Stimulated activated CD8-positive, alpha-beta memory T cell treated with anti-CD3 and anti-CD28 coated beads, Interleukin-12 subunit alpha, Interleukin-12 subunit beta, amount 100 ng/mL, for 4 hours (primary cell): ENCODE measurements at places on chromosomes 6 and 20.

- DNase-seq = no peak
Observed at GRCh38 chr20:50399917-50400704, 110.1 kb upstream of the PTPN1 start.

DNA sequence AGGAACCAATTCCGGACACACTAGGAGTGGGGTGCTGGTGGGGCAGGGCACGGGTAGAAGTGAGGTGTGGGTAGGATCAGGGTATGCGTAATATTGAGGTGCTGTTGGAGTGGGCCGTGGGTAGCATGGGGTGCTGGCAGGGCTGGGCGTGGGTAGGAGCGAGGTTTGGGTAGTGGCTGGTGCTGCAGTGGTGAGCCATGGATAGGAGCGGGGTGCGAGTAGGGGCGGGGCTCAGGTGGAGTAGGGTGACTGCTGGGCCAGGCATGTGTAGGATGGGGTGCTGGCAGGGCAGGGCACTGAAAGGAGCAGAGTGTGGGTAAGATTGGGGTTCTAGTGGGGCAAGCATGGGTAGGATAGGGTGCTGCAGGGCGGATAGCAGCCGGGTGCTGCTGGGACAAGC, 114.2 kb upstream of the DUSP22 start:
- no peak for DNase-seq

DNA sequence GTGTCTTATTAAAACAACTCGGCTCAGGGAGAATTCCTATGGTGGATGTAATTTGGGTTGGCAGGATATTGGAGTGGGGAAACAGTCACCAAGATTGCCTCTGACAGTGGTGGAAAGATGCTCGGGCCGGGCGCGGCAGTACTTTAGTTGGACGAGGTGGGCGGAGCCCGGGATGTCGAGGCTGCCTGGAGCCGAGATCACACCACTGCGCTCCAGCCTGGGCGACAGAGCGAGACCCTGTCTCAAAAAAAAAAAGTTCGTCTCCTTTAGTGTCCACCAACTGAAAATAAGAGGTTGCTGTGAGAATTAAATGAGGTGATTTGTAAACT, 621 bp downstream of the NOL7 start:
- DNase-seq = peak; percentile 24

DNA sequence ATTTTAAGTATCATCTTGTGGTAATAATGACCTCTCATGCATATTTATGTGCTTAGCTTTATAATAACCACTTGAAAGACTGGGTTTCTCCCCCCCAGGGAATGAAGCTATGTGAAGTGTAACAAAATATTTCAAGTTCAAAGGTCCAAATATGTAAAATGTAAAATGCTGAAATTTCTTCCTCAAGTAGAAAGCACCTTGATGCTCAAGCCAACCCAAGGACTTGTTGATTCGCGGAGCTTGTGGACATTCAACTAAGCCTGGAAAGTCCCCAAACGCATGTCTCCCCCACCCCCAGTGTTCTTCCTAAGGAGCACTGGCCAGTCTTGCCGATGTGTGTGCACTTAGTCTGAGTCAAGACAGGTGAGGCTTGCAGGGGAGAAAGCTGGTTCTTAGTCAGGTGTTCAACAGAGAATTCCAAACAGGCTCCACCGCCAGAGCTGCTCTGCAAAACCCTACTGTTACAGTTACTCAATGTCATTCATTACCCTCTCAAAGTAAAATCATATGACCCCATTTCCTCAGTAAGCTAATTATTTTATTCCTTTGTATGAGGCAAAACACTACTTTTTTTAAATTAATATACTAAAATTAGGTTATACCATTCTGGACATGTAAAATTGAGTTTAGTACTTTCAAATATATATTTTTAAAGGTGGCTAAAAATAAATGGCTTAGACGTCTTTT, 46.9 kb upstream of the QKI start:
- no peak for DNase-seq

GRCh38 chr6:116560130-116560529, 6.6 kb downstream of the CALHM4 start:
- no peak for DNase-seq

DNA sequence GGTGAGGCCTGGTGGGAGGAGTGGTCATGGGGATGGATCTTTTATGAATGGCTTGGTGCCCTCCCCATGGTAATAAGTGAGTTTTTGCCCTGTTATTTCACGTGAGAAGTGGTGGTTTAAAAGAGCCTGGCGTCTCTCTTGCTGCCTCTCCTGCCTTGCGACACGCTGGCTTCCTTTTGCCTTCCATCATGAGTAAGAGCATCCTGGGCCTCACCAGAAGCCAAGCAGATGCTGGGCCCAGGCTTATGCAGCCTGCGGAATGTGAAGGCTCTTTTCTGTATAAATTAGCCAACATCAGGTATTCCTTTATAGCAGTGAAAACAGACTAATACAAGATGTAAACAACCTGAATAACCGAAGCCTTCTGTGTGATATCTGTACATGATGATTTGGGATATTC, 27.6 kb downstream of the VTA1 start:
- DNase-seq = no peak

DNA sequence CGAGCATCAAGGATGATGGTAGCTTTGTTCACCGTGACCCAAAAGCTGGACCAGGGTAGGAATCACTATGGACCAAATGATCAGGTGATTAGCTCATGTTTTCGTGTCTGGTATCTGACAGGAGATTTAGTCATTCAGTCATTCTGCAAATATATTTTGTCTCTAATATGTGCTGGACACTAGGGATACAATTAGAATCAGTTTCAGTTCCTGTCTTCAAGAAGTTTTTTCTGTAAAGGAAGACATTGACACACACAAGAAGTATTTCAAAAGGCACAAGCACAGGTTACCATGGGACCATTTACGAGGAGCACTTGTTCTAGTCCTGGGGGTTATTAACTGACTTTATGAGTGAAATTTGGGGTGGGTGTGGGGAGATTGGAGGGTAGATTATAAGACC, 244.9 kb downstream of the HIVEP2 start:
- no peak for DNase-seq

GRCh38 chr20:9235518-9235917, 166.6 kb downstream of the PLCB4 start:
- DNase-seq = no peak

DNA sequence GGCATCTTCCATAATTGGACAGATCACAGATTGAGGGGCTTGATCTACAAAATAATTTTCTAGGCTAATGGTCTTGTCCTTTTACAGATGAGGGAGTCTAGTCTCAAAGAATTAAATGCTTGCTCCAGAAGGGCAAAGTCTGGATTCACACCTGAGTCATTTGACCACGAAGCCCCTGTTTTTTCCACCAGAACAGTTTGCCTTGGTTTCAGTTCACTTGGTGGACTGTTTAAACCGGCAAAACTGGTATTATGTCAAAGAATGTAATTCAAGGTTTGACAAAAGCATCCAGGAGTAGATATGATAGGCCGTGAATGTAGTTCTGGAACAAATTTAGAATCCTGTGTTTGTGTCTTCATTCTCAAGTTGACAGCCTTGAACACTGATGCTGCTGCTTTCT, 3.3 kb downstream of the MYO6 start:
- no peak for DNase-seq

DNA sequence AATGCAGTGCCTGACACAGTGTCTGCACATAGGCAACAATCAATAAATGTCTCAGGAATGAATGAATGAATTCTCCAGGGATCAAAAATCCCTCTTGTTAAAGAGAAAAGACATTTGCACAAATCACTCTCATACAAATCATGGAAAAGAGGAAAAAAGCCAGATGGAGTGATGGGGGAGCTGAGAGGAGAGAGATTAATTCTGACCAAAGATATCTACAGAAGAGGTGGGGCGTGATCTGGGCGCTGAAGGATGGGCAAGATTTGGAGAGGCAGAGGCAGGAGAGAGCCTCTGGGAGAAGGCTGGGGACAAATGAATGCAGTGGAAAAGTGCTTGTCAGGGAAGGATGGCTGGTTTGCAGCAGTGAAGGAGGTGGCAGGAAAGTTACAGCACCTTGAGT, 142.9 kb upstream of the BACH2 start:
- DNase-seq = no peak

- no peak for DNase-seq
Observed at GRCh38 chr6:26295691-26296555, 69.1 kb upstream of the BTN3A2 start.

- no peak for DNase-seq
Observed at GRCh38 chr20:51422514-51423289, 119.8 kb downstream of the NFATC2 start.

GRCh38 chr6:150195996-150196417, 53.2 kb downstream of the PPP1R14C start:
- no peak for DNase-seq

GRCh38 chr6:89978749-89979145, 84.5 kb downstream of the GJA10 start:
- DNase-seq = no peak

GRCh38 chr6:147868427-147869190, 360.1 kb downstream of the SAMD5 start:
- no peak for DNase-seq

DNA sequence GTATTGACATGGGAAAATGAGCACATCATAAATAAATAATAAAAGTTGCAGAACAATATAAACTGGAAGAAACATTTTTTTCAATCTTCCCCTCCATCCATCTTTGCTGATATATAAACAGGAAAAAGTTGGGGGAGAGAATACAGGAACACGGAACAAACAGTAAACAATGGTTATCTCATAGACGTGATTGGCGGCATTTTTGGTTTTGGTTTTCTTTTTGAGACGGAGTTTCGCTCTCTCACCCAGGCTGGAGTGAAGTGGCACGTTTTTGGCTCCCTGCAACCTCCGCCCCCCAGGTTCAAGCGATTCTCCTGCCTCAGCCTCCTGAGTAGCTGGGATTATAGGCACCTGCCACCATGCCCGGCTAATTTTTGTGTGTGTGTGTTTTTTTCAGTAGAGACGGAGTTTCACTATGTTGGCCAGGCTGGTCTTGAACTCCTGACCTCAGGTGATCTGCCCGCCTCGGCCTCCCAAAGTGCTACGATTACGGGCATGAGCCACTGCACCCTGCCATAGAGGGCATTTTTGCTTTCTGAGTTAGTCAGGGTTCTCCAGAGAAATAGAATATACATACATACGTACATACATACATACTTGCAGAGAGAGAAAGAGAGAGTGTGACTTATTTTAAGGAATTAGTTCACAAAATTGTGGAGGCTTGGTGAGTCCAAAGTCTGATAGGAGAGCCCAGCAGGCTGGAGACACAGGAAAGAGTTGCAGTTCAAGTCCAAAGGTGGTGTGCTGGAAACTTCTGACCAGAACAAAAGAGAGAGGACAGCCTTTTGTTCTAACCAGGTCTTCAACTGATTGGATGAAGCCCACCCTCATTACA, 22.6 kb downstream of the GNL1 start:
- no peak for DNase-seq

DNA sequence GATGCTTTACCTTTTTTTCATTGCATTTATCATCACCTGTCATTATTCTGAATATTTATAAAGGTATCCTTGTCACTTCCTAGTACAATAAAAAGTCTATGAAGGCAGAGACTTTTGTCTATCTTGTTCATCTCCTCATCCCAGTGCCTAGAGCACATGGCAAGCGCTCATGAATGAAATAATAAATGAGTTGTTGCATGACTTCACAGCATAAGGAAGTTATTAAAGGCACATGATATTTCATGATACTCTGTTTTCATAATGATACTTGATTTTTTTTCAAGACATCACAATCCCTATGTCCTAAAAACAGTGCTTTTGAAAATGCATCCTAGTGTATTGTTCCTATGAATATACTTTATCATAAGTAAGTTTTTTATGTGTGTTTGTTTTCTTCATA, 310.6 kb upstream of the RSPO3 start:
- DNase-seq = no peak

- no peak for DNase-seq
Observed at GRCh38 chr6:44194326-44194725, 22.4 kb upstream of the MYMX start.

- DNase-seq = no peak
Observed at GRCh38 chr6:43808412-43808811, 38.4 kb downstream of the VEGFA start.

GRCh38 chr20:924639-925038, 8.5 kb upstream of the ANGPT4 start:
- no peak for DNase-seq

DNA sequence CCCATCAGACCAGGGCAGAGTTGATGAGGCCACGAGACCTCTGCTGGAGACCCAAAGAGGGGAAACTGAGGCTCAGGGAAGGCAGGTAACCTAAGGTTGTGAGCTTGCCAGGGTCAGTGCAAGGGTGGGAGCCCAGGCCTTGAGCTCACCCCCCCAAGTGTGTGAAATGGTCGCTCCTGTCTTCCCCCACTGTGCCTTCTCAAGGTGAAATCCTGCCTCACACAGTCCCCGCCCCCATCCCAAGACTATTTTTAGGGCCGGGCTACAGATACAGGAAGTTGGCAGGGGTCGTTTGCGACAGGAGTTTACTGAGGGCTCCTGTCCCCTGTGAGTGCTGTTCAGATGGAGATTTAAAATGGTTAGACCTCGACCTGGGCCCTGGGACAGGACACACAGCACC, 18.7 kb upstream of the GATA5 start:
- DNase-seq = no peak

GRCh38 chr6:166162599-166163342, 4.9 kb downstream of the TBXT start:
- DNase-seq = no peak

GRCh38 chr20:54091120-54091480, 20.7 kb upstream of the BCAS1 start:
- DNase-seq = no peak

- DNase-seq = no peak
Observed at GRCh38 chr20:17589161-17589834, 19.4 kb downstream of the DSTN start.

- no peak for DNase-seq
Observed at GRCh38 chr6:134352786-134353480, 35.0 kb upstream of the SGK1 start.

GRCh38 chr6:16320533-16321340, 82.3 kb downstream of the GMPR start:
- no peak for DNase-seq

DNA sequence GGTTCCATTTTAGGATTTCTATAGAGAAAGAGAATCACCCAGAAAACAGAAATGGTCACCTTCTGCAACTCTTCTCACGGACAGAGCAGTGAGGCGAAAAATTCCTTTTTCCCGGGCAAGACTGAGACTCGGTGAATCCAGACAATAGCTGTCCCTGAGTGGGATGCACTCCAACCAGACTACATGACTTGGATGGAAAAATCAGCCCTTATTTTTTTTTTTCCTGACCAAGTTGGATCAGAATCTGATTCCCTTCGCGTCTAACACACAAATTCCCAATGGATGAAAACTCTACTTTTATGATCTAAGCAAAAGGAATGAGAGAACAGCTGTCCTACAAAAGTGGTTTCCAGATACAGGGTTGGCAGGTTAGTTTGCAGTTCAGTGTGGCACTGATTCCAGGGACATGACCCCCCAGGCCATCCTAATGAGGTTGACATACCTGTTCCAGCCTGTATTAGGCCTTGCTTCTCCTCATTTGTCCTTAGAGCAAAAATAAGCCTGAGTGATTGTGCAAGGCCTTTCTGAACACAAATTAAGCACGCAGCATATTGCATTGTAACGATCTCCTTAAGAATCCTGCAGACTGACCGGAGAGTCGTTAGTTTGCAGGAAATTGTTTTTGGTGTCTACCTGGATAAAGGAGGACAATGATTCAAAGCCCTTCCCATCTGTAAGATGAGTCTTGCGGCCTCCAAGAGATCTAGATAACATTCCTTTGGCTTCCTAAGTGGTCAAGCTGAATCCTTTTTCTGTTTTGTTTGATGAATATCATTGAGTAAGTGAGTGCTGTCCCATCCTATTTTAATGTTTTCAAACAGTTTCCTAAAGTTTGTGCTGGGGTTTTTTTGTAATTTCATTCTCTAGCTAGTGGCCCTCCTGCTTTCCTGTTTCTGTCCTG, 1.5 kb upstream of the NEDD9 start:
- no peak for DNase-seq
